NCI-H1930 (cell line): ENCODE measurements at places on chromosomes 5 and 9.

DNA sequence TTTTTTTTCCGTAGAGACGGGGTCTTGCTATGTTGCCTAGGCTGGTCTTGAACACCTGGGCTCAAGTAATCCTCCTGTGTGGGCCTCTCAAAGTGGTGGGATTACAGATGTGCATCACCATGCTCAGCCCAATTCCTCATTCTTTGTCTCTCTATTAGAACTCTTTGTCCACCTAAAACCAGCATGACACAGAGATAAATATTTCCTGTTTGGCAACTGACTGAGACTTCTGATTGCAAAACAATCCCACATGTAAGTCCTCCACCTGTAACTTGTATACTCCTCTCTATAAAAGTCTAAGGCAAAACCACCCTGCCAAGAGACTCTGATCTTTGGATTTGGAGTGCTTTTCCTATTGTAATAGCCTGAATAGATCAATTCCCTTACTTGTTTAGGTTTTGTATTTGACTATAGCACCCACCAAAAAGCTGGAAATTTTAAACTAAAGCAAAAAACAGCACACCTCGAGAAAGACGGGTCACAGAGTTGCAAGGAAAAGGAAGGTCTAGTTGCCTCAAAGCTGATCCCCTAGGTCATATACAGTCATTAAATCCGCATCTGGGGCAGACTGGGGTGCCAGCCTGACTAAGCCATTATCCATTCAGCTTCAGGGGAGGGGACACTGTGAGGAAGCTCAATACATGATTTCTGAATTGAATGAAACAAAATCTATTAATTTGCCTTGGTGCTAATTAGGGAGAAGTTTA is 13.5 kb upstream of the KIF27 start:
- no peak for DNase-seq

DNA sequence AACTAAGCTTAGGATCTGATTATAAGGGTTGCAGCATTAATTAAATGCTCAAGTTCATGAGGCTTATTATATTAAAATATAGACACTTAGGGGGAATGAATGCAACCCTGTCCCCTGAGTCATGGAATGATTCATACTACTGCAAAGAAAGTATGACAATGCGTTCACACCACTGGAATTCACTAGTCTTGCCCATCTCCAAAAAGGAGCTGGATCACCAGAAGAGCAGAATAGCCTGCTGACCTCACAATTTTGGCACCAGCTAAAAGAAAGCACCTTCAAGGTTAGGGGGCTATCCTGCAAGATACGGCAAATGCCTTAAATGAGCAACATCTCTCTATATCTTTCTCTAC is 32.0 kb upstream of the TMED7 start:
- DNase-seq: no peak

- no peak for DNase-seq
Measured at GRCh38 chr5:140628711-140629110, 4.3 kb downstream of the CD14 start.

GRCh38 chr5:6886866-6887265 is 173.6 kb downstream of the TENT4A start:
- no peak for DNase-seq

DNA sequence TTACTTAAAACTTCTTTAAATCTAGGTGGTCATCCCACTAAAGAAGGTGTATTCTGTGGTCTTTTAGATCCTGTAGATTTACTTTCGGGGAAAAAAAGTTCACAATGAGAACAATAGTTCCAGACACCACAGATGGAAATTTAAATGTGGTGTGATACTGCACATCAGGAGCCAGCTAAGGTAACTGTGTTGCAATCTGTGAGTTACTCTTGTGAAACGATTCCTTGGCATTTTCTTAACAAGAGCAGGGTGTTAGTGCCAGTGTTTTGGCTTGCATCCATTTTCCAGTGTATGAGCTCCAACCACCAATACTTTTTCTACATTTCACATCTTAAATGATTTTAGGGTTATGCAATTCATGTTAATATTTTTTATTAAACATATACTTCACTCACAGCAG is 674.5 kb downstream of the CETN3 start:
- DNase-seq: no peak

GRCh38 chr5:150464554-150465012 is 15.0 kb upstream of the RPS14 start:
- no peak for DNase-seq

DNA sequence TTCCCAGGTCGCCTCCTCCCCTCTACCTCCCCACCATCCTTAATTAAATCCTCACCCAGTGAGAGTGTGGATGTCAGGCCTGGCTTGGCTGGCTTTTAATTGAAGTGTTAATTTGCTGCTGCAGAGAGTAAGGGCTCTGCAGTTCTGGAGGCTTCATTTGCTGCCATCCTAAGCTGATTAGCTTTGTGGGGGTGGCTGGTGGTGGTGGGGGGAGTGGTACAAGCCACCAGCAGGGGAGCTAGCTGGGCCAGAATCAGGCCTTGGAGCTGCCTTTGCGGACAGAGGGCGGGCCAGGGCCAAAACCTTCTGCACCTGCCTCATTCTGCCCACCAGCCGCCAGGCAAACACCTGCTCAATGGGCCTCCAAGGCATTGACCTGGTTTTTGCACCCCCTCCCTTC is 26.8 kb upstream of the TIFAB start:
- no peak for DNase-seq

DNA sequence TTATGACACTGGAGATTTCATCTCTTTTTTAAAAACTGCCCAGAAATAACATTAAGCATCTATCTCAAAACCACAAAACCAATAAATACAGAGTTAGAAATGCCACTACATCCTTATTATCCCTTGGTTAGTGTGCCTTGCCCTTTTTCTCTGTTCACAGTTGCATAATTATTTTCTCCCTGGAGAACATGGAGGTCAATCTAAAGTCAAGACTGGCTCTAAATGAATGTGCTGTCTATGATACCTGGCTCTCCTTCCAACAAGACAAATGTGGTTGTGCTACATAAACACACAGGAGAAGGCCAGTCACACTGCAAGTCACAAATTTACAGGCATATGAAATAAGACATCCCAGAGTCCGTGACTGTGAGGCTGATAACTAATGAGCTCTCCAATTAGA is 2.8 kb downstream of the FBN2 start:
- no peak for DNase-seq

DNA sequence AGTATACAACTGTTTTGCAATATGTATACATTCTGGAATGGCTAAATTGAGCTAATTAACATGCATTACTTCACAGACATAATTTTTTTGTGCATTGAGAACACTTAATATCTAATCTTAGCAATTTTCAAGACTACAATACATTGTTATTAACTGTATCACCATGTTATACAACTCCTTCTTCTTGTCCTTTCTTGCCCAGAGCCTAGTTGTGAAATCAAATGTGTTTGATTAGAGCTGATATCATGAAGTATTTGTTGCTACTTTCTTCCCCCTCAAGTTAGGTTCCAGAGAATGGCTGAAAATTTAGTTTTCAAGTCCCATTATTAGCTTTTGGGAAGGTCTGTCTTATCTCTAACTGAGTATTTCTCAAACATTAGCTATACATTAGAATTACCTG is 607.8 kb downstream of the PSAT1 start:
- DNase-seq: no peak

DNA sequence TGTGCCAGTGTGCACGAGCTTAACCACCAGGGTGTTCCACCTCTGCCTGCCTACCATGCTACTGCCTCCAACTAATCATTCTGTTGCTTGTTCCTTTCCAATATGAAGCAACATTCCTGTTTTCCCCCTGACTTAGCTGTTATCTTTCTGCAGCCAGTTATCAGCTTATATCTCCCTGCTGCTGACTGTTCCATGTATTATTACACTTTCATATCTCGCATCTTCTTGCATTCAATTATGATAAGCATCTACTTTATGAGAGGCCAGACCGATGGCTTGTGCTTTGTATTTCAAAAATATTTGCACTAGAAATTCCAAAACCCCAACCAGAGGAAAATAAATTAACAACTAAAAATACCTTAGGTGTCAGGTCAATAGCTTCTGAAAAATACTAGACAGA is 394.0 kb upstream of the BRINP1 start:
- DNase-seq: no peak

DNA sequence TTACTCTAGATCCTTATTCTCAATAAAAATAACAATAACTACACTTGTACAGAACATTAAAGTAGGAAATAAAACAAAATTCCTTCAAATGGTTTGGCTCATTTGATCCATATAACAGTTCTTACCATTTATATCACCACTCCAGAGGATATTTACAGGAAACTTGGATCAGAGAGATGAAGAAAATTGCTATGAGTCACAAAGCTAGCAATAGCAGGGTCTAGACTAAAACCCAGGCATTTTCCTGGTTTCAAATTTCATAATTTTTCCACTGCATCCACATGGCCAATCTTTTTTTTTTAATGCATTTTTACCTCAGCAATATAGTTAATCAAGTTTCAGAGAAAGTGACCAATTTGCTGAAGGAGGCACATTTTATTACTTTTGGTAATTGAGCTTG is 299.2 kb downstream of the ELAVL2 start:
- no peak for DNase-seq

DNA sequence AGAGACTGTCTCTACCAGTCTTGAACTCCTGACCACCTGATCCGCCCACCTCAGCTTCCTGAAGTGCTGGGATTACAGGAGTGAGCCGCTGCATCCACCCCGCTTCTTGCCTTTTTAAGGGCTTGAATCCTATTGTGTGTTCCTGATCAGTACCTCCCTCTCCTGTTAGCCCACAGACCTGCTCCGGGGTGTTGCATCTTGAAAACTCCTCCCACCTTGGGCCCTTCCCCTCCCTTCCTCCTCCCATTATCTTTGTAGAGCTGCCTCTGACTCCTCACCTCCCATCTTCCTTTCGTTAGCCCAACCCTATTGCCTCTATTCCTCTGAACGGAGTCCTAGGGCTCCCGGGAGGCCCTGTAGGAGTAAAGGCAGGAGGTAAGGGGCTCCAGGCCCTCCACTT is 48.5 kb upstream of the NEK6 start:
- no peak for DNase-seq

GRCh38 chr5:90529939-90530677 is 724 bp upstream of the LYSMD3 start:
- DNase-seq: peak; percentile 49

- no peak for DNase-seq
Measured at GRCh38 chr5:127326431-127326830, 35.8 kb downstream of the MEGF10 start.

DNA sequence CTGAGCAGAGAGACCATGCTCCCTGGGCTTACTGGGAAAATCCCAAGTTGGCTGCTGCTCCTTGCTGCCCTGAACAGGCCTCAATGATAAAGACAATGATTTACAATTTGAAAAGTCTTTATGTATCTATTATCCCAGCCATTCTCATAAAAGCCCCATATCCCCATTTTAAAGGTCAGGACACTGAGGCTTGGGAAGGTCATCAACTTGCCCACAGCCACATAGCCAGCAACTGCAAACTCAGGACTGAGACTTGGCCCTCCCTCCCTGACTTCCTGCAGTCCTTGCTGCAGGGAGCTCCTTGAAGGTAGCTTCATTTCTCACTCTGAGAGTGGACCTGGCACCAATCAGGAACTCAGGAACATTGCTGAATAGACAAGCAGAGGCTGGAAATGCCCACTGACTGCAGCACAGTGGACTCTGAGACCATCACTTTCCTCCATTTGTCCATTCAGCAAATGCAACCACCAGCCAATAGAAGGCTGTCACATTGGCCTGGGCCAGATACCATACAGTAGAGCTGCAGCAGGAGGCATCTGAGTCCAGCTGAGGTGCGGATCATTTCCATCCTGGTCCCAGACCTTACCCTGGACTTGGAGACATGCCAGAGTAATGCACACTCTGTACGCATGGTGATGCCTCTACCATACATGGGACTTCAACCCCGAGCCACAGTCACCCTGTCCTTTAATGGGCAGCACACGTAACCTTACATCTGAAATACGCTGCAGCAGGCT is 18.3 kb downstream of the TNIP1 start:
- no peak for DNase-seq

DNA sequence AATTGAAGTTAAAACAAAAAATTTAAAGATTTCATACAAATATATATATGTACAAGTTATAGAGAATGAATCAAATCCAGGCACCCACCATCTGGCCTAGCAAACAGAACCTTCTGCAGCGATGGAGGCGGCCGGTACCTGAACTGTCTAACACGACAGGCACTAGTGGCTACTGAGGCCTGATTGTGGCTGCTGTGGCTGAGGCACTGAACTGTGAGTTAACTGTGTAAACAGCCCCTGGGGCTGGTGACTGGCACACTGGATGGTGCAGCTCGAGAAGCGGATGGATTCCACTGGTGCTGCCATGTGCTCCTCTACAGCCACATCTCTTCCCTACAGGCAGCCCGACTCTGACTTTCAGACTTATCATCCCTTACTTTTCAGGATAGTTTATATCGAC is 82.4 kb downstream of the RAPGEF1 start:
- no peak for DNase-seq

DNA sequence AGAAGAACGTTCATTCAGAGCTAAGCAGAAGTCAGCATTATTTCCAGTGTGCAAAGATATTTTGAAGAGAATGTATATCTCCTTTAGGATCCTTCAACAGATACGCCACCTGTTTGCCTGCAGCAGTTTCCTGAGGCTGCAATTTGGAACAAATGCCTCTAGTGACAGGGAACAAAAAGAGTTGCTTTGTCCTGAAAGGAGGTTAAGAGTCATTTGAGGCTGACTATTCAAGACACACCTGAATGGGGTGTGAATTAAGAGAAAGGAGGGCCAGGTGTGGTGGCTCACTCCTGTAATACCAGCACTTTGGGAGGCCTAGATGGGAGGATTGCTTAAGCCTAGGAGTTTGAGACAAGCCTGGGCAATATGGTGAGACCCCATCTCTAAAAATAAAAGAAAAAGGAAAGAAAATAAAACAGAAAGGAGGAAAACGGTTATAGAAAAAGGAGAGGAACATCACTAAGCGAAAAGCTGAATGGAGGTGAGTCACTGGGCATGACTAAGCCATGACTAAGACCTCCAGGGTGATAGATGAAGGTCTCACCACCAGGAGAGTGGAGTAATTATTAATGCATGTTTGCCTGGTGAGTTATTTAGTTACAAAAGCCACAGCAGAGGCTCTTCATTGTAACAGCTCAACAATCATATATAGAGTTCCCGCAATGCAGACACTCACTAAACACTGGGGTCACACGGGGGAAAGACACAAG is 255.2 kb upstream of the TNC start:
- DNase-seq: no peak

GRCh38 chr5:87069974-87070608 is 197.6 kb upstream of the RASA1 start:
- no peak for DNase-seq

DNA sequence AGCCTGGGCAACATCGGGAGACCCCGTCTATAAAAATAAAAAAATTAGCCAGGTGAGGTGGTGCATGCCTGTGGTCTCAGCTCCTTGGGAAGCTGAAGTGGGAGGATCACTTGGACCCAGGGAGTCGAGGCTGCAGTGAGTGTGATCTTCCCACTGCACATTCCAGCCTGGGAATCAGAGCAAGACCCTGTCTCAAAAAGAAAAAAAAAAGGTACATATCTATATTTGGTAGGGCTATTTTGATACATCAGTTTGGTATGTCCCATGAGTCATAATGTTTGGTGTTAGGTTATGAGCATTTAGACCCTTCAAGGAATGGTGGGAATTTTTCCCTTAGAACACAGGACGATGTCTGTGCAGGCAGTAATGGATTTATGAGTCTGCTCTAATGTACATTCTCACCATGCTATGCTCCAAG is 55.3 kb upstream of the POU4F3 start:
- no peak for DNase-seq
